A549 treated with RU486 at 1 μM for 4 hours (cell line): ENCODE measurements at places on chromosomes 7 and 10. TPM values are rescaled to one million over a fixed set of nuclear protein-coding genes. Genes with fewer than 3 reads are reported as not detected.

The CCL26 gene
- total RNA-seq = 8.2 to 14.4 TPM (median 9.9 TPM) in 5 replicates

The FAM25A gene
- total RNA-seq = not detected in 5 replicates

The KNDC1 gene
- total RNA-seq = 0.77 to 2.4 TPM (median 0.94 TPM) in 5 replicates

The FKBP14 gene
- 6.6 to 10.3 TPM (median 10.1 TPM) in 5 replicates for total RNA-seq

The ADRA2A gene
- total RNA-seq = 0.05 to 0.07 TPM (median 0.06 TPM) in 4 of 5 replicates, not detected in the other
